NB4 (cell line): ENCODE measurements at places on chromosomes 13 and 19.
A peak's percentile ranks its signal among the peaks of the same experiment; 100 is the strongest.

- DNase-seq: peak; percentile 89
These were observed 52.5 kb downstream of the FLT3 start for GRCh38 chr13:28047757-28048388.

GRCh38 chr19:48780631-48781391, 25.5 kb downstream of the FGF21 start:
- peak; percentile 59 for DNase-seq

- DNase-seq: peak; percentile 54
These were observed 3.1 kb downstream of the PPP1R14A start for GRCh38 chr19:38252941-38253691.

- DNase-seq: no peak
These were observed 18.8 kb downstream of the UBE2L5 start for GRCh38 chr13:30440910-30441703.

DNA sequence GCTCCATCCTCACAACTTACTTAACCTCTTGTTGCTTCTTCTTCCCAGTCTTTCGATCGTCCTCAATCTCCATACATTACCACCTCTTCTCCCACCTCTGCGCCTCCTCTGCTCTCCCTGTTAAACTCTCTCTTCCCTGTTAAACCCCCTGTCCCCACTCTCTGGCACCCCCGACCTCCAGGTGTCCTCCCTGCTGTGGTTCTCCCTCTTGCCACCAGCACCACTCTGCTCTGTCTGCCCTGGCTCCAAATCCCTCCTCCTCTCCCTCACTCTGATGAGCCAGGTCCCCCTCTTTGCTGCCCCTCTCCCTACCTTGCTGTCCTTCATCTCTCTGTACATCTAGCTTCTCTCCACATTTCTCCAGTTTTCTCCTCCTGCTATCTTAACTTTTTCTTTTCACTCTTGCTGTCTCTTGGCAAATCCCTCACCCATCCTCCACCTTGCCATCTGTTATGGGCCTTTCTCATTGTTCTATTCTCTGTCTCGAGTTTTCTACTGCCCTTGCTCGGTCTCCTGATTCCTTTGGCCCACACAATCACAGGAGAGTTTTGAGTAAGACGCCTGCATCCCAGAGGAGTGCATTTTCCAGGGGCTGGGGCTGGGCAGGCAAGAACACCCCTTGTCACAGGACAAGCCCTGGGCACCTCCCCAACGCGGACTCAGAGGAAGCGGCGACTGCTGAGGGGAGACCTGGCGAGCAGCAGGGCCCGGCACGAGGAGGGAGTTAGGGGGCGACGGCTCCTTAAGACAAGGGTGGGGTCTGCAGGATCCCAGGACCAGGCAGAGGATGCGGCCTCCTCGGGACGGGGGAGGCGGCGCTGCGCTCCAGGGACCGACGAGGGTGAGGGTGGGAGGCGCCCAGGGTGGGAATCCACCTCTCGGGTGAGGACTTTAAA, 21.4 kb upstream of the ERVV-1 start:
- DNase-seq: no peak

GRCh38 chr19:4401769-4402170, 670 bp upstream of the CHAF1A start:
- DNase-seq: no peak

GRCh38 chr13:113836768-113837559, 26.9 kb downstream of the GAS6 start:
- peak; percentile 45 for DNase-seq

DNA sequence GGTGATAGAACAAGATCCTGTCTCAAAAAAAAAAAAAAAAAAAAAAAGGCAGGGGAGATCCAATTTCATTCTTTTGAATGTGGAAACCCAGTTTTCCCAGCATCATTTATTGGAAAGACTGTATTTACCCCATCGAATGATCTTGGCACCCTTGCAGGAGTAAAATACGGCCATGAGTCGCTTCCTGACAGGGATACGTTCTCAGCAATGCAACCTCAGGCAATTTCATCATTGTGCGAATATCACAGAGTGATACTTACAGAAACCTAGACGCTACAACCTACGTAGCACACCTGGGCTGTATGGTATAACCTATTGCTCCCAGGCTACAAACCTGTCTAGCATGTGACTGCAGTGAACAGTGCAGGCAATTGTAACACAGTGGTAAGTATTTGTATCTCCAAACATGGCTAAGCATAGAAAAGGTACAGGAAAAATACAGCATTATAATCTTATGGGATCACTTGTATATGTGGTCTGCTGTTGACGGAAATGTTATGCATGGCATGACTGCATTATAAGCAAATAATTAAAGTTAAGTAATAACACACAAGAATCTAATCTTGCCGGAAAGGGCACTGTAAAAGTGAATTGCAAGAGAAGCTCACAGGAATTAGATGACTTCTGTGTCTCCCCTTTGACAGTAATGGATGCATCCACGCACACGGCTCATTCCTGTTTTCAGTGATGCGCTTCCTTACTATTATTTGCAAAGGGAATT, 24.1 kb downstream of the RFX2 start:
- no peak for DNase-seq

GRCh38 chr13:105290596-105290995, 1244.9 kb downstream of the EFNB2 start:
- DNase-seq: no peak

DNA sequence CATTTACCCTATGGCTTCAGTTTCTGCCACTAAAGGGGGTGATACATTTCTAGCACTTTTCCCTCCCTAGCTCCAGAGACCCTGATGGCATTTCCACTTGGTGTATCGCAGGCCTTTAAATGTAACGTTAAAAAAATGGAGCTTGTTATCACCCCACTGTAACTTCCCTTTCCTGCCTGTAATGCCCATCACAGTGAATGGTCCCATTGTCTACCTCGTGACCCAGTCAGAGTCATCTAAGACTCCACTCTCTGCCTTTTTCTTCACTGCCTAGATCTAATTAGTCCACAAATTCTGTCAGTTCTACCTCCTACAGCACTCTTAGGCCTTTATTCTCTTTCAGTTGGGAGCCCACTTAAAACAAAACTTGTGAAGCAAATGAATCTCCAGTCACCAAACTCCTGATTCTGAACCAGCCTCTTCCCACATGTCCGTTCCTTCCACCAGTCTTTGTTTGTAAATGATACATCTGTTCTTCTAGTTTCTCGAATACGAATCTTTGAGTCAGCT, 64.8 kb downstream of the NHLRC3 start:
- DNase-seq: no peak

- DNase-seq: no peak
These were observed 64.0 kb downstream of the DNAJC3 start for GRCh38 chr13:95740979-95741320.

DNA sequence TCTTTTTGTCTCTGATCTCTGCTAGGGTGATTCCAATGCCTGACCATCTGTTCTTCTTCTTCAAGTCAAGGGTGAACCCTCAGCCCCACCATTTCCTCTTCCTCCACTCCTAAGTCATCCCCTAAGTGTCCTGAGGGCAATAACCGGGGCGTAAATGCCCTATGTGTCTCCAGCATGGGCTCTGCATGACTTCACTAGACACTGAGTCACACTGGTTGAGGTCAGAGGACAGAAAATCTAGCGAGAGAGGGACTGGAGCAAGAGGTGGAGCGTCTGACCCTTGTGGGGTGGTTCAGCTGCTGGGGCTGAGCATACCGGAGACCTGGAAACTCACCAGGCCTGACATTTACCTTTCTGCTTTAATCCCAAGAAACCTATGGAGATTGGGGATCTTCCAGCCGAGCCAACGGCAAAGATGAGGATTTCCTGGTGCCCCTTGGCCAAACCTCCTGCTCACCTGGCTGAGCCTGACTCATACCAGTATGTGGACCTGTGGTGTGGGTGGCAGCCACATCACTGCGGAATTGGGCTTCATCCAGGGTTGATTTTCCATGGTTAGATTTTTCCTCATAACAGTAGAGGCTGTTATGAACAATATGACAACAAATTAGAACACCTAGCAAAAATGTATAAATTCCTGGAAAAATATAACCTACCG, 26.9 kb downstream of the SCGB2B2 start:
- no peak for DNase-seq

DNA sequence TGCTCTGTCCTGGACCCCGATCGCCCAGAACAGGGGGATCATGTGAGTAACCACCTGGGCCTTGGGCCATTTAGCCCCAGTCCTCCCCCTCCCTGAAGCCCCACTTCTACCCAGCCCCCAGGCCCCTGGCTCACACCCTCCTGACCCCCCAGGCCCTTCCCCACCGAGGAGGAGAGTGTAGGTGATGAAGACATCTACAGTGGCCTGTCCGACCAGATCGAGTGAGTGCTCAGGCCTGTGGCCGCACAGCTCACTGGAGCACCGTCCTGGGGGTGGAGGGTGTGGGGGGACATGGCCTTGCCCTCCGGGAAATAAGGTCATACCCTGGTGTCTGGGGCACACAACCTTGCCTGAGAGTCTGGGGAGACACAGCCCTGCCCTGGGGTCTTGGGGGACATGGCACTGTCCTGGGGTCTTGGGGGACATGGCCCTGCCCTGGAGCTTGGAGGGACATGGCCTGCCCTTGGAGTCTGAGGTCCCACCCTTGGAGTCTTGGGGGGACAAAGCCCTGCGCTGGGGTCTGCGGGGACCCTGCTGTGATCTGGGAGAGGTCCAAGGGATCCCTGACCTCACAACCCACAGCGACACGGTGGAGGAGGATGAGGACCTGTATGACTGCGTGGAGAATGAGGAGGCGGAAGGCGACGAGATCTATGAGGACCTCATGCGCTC, 49.3 kb downstream of the VAV1 start:
- DNase-seq: no peak

GRCh38 chr19:56091066-56091490, 30.0 kb downstream of the ZNF787 start:
- peak; percentile 37 for DNase-seq

DNA sequence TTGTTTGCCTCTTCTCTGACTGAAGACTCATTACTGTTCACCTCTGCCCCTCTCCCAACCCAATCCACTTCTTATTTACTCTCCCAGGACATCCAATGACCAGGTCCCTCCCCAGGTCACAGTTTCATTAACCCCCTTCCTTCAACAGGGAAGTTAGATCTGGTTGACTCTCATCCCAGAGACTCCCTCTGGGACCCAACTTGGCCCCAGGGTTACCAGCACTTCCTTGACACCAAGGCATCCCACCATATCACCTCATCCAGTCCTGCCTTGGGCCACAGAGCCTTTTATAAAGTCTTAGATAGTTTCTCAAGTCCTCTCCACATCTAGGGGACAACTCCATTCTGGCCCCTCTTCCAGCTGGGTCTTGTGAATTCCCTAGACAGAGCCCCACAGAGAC, 470.6 kb upstream of the TSHZ3 start:
- no peak for DNase-seq

- DNase-seq: no peak
These were observed 30.7 kb upstream of the ASF1B start for GRCh38 chr19:14166999-14167575.

GRCh38 chr19:4972509-4973230, 3.8 kb downstream of the KDM4B start:
- DNase-seq: no peak

GRCh38 chr13:98791611-98792010, 39.1 kb upstream of the SLC15A1 start:
- DNase-seq: no peak

DNA sequence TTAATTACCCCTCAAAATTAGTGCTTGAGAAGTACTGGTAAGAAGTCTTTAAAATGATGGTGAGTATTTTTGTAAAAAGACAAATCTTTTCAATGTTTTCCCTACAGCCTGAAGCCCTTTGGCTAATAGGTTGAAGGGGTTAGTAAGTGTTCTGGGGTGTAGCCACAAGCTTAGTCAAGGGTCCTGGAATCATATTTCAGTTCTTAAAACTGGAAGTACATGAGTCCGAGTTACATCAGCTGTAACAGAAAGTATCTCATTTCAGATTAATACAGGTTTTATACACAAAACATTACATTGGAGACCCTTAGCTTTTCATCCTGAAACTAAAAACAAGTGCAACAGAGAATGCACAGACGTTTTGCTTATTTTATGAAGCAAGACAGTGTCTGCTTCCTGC, 52.7 kb upstream of the TEX29 start:
- no peak for DNase-seq

DNA sequence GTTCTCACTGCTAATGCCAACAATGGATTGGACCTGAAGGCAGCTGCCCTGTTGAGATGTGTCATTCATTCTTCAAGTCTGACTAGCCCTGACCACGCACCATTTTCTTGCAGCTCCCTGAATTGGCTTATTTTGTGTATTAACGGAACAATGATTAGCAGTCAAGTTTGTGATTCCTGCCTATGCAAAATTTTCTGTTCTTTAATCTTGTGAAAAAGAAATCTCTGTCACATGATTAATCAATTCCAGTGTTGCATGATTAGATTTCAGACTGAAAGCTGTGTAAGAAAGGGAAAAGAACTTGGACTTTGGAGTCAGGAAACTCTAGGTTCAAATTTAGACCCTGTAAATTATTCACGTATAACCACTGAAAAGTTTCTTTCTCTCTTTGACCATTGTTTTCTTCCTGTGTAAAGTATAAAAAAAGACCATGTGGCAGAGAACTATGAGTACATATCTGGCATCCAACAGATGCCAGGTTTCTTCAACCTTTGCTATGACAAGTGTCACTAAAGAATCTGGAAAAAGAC, 64.5 kb upstream of the SLC10A2 start:
- DNase-seq: no peak

DNA sequence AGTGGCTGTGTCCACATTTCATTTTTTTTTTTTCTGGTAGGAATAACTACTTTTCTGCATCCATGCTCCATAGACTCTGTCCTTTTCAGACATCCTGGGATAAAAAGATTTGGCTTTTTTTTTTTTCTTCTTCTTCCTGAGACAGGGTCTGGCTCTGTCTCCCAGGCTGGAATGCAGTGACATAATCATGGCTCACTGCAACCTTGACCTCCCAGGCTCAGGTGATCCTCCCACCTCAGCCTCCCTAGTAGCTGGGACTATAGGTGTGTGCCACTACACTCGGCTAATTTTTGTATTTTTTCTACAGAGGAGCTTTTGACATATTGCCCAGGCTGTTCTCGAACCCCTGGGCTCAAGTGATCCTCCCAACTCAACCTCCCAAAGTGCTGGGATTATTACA, 4.1 kb upstream of the ICAM3 start:
- no peak for DNase-seq

GRCh38 chr13:97746649-97747048, 206.8 kb upstream of the IPO5 start:
- DNase-seq: no peak

DNA sequence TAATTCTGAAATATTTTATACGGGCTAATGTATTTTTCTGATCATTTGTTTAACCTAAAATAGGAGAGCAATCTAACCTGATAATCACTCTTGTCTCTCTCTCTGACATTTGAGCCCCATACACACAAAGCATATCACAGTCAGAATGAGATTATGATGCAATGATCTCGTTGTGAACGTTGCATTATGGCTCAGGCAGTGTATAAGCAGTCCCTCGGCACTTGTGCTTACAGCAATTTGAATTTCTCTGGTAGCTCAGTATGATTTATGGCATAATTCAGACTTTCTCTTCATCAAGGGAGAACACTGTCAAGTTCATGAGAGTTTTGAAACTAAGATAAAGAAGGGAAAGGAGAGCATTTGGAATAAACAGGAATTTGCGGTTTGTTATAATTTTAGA, 256.1 kb downstream of the DACH1 start:
- DNase-seq: peak; percentile 29

- DNase-seq: peak; percentile 13
These were observed 484.6 kb downstream of the TSHZ3 start for GRCh38 chr19:30864391-30865215.

- no peak for DNase-seq
These were observed 728.9 kb downstream of the EFNB2 start for GRCh38 chr13:105806628-105806920.

- DNase-seq: peak; percentile 95
These were observed at the start of gene ZNF730 for GRCh38 chr19:23116802-23117571. Gene ZNF730 (plus strand): TSS chr19:23117025. CDS start chr19:23117174, 149 bp downstream.

- DNase-seq: no peak
These were observed 237.7 kb downstream of the MZT1 start for GRCh38 chr13:72489751-72490150.
